Activated CD4-positive, alpha-beta T cell treated with anti-CD3 and anti-CD28 coated beads for 24 hours (primary cell): ENCODE measurements at places on chromosomes 7 and 10.

GRCh38 chr10:111081595-111081994 lies 4.8 kb downstream of the ADRA2A start:
- DNase-seq: no peak

DNA sequence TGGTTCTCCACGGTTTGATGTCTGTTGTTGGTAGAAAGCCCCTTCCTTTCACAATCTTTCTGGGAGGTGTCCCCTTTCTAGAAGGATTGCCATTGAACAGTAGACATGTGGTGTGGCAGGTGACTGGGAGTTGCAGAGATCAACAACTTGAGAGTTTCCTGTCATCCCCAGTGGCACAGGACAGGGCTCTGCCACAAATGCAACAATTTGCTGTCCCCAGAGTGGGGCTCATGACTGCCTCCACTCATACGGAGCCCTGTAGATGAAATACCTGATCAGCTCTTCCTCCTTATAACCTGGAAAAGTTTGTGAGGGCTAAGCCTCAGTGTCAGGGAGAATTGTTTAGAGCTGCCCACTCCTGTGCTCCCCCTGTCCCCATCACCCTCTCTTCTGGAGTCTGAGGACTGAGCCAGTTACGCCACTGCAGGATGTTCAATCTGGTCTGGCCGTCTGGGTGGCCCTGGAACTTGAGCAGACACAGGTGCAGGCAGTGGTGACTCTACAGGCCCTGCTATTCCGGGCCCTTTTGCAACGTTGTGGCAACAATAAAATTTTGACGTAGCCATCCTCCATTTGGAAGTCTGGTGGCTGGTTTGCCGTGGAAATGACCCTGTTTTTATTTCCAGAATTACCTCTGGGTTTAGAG lies 6.5 kb downstream of the DBNL start:
- DNase-seq: no peak

- peak; percentile 57 for DNase-seq
Observed at GRCh38 chr7:5596046-5596895, 172.6 kb upstream of the TNRC18 start.

DNA sequence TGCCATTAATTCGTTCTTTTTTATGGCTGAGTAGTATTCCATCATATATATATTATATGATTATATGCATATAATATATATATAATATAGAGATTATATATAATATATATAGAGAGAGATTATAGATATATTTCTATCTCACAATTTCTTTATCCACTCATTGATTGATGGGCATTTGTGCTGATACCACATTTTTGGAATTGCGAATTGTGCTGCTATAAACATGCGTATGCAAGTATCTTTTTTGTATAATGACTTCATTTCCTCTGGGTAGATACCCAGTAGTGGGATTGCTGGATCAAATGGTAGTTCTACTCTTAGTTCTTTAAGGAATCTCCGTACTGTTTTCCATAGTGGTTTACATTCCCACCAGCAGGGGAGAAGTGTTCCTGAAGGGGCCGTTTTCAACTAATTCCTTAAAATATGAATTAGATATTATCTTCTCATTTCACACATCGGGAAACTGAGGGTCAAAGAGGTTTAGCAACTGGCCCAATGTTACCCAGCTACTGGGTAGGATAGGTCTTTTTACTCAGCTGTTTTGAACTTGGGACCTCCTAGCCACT lies 16.5 kb downstream of the NFE2L3 start:
- DNase-seq: no peak

DNA sequence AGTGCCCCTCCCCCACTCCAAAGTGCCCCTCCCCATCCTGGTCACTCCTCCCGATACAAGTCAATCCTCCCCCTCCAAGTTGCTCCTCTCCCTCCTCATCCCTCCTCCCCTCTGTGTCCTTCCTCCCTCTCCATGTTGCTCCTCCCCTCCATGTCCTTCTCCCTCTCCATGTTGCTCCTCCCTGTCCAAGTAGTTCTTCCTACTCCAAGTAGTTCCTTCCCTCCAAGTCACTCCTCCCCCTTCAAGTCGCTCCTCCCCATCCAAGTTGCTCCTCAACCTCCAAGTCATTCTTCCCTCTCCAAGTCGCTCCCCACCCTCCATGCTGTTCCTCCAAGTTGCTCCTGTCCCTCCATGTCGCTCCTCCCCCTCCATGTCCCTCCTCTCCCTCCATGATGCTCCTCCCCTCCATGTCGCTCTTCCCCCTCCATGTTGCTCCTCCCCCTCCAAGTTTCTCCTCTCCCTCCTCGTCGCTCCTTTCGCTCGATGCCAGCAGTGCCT lies 8.6 kb upstream of the WBP1L start:
- no peak for DNase-seq

GRCh38 chr7:102193806-102194205 lies 92.9 kb upstream of the SH2B2 start:
- no peak for DNase-seq

DNA sequence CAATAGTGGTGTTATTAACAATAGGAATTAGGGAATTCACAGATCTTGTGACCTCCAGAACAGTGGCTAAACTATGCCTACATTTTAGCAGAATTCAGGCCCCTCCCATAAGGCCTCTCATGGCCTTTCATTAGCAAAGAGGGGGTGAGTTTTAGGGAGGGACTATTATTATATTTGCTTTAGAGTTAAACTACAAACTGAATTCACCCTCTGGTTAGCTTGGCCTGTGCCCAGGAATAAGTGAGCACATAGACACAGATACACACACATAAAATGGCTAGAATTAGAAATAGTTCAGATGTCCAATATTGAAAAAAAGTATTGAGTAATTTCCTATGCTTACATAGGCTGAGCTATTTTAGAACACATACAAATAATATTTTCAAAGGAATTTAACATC lies 818.8 kb upstream of the COBL start:
- no peak for DNase-seq

GRCh38 chr7:113550966-113551365 lies 367.8 kb downstream of the PPP1R3A start:
- no peak for DNase-seq

DNA sequence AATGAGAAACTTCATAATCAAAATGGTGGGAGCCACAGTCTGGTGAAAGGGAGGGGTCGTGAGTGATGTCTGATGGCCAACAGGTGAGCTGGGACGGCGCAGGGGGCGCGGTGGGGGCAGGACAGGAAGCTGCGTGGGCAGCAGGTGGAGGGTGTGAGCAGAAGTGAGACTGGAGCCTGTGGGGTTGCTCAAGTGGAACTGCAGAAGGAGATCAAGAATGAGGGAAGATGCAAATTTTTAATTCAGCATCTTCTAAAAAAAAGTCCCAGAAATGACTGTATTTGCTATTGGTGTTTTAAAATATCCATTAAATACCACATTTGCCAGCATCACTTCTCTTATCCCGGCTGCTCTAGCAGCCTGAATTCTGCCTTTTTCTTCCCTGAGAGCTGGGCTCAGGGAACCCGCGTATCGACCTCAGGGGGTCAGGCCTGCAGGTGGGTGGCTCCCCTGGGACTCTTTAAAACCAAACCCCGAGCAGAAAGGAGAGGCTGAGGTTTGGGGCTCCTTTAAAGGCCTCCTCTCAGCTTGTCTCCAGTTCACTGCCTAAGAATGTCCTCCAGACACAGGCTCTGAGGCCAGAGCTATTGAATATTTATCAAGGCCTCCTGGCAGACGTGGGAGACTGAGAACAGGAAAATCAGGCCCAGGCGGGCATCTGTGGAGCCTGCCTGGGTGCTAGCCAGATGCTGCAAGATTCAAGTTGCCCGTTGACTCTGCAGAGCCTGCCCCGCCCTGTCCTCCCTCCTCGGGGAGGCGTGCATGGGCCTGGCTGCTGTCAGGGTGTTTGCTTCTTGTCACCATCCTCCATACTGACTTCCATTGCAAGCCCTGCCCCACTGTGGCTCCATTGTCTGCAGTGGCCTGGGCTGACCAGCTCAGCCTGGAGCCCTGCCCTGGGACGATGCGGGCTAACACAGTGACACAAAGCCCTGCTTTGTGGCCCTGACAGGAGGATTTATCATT lies 53.9 kb downstream of the SYPL1 start:
- no peak for DNase-seq

DNA sequence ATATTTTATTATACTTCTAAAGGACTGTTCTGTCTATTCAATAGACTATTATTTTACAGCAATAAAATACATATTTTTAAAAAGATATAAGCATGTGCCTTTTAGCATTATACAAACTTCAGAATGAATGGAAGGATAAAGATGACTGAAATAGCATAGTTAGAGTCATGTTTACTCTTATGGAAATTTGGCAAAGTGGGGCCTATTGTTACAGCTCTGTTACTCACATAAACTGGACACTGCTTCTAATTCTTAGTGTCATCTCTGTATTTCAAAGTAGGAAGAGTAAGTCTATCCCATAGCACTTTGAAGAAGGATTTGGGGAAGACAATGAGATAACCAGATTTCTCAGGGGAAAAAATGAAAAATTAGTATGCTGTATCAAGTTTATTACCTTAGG lies 168.2 kb downstream of the SKAP2 start:
- DNase-seq: no peak

DNA sequence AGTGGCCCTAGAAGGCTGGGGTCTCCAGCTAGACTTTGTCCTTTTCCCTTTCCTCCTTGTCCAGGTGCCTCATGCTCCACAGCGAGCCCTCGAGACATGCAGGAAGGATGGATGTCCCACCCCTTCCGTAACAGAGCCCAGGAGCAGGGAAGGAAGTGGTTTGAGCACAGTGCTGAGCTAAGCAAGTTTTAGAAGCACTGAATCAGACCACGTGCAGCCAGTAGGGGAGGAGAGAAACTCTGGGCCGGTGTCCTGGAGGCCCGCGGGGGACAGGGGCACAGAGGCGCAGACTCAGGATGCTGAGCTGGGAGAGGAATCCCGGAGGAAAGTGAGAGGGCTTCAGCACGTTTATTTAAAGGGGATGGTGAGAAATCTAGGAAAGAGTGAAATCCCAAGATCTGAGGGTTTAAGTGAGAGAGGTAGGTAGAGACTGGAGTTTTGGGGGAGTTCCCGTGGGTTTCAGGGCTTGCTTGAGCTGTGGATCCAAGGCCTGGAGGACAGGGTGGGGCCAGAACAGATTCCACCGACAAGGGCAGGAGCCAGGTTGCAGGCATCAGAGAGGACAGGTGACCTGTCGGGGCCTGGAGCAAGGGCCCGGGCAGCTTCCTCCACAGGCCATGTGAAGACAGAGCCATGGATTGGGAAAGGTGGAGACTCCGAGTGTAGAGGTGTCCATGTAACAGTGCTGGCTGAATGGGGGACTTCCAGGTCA lies 4.4 kb upstream of the IRF5 start:
- no peak for DNase-seq

DNA sequence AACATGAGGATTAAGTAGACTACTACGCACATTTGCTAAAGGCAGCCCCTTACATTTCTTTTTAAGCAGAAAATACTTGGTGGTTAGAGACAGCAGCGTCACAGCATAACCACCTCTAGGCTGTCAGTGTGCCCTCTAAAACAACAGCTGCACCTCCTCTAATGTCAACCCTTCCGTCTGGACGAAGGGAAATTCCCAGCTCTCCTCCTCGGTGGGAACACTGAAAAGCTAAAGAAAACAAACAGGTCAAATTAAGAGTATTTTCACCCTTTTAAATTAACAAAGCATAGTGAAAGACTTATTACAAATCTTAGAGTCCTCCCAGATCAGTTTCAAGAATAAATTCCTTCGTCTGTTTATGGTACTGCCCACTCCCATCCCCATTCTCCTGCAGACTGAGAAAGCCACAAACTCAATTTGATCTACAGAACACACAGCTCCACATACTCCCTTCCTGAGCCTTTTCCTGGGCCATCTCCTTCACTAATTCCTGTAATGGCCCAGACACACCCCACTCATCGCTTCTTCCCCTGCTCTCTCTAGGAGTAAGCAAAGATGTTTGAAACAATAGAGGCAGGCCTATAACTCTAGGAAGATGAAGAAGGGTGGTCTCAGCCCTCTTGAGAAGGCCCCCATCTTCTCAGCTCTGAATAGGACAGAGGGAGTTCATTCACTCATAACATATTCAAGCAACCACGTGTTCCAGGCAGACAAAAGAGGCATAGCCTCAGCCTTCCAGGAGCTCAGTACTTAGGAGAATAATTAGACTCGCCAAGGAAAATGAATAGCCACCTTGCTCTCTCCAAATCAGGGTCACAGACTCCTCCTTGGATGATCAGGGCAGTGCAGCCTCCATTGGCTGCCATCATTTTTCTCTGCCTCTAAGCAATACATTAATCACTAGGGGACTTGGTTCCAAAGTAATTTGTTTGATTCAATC lies 47.5 kb upstream of the HNRNPH3 start:
- no peak for DNase-seq

- no peak for DNase-seq
Observed at GRCh38 chr10:80545258-80545881, 7.7 kb downstream of the SH2D4B start.

DNA sequence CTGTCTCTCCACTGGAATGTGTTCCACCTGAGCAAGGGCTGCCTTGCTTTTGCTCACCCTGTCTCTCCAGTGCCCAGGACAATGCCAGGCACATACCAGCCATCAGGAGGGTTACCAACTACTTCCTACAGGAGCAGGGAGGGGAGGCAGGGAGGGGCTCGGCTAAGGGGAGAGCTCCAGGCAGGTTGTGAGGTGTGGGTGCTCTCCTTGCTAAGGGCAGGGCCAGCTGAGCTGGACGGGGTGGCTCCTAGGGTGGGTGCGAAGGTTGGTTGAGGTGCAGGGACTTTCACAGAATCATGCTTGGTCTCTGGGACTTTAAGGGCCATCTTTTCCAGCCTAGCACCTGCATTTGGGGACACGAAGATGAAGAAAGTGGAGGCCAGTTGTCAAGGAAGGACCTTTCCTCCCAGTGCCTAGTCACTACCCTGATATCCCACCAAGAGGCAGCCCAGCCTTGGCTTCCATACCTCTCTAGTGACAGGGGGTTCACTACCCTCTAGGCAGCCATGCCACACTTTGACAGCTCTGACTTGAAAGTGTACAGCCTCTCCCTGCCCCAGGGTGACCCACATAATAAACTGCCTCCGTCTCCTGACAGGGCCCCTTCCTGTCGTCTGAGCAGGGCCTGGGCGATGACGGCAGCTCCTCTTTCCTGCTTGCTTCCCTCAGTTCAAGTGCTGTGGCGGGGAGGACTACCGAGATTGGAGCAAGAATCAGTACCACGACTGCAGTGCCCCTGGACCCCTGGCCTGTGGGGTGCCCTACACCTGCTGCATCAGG lies 46.5 kb downstream of the TSPAN15 start:
- DNase-seq: no peak

- no peak for DNase-seq
Observed at GRCh38 chr7:27890205-27890849, 150.4 kb downstream of the TAX1BP1 start.

GRCh38 chr10:35783305-35783838 lies 141.3 kb upstream of the FZD8 start:
- DNase-seq: no peak

DNA sequence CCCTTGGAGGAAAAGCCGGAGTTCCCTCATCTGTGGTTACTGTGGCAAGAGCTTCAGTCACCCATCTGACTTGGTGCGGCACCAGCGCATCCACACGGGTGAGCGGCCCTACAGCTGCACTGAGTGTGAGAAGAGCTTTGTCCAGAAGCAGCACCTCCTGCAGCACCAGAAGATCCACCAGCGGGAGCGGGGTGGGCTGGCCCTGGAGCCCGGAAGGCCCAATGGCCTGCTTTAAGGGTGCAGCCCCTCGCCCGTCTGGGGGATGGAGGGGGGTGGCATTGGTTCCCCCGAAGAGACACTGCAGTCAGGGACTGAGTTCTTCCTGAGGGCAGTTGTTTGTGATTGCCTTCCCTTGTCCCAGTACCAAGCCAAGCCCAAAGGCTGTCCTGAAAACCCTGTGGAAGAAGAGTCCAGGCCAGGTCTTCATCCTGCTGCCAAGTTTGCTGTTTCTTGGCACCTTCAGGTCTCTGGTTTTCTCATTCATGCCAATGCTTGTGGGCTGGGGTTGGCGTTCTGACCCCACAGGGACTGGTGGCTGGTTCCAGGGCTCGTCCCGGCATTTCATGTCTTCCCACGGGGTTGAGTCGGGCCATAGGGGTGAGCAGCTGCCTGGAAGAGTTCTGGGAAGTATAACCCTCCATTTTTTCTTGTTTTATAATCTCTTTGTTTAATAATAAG lies 7.7 kb upstream of the ZNF783 start:
- no peak for DNase-seq
